Activated naive CD8-positive, alpha-beta T cell treated with anti-CD3 and anti-CD28 coated beads for 36 hours (primary cell): ENCODE measurements at places on chromosomes 16 and 17.

- peak; percentile 27 for DNase-seq
These were observed 36.4 kb upstream of the CORO6 start for GRCh38 chr17:29659155-29659554.

- no peak for DNase-seq
These were observed 13.5 kb downstream of the G6PC1 start for GRCh38 chr17:42913981-42914617.

DNA sequence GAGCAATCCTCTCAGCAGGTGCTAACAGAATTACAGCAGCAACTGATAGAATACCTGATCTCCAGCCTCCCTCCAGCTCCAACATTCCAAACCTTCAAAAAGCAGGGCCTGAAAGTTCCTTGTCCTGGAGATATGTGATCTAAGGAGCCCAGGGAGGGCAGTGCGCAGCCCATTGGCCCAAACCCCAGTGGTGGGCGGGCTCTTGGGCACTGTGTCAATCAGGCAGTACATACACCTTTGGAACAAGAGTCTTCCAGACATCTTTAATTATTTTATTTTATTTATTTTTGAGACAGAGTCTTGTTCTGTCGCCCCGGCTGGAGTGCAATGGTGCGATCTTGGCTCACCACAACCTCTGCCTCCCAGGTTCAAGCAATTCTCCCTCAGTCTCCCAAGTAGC is 24.2 kb downstream of the SLC12A3 start:
- DNase-seq = no peak

GRCh38 chr16:24291932-24292331 is 35.8 kb downstream of the CACNG3 start:
- no peak for DNase-seq

GRCh38 chr16:89498839-89499238 is 8.5 kb upstream of the ANKRD11 start:
- no peak for DNase-seq
